ENCODE measurements at places on chromosomes 2 and 18. TPM values are rescaled to one million over a fixed set of nuclear protein-coding genes. Genes with fewer than 3 reads are reported as not detected.

- DNase-seq = no peak
These were observed 3.3 kb upstream of the ADAM17 start for GRCh38 chr2:9558948-9559381.

DNA sequence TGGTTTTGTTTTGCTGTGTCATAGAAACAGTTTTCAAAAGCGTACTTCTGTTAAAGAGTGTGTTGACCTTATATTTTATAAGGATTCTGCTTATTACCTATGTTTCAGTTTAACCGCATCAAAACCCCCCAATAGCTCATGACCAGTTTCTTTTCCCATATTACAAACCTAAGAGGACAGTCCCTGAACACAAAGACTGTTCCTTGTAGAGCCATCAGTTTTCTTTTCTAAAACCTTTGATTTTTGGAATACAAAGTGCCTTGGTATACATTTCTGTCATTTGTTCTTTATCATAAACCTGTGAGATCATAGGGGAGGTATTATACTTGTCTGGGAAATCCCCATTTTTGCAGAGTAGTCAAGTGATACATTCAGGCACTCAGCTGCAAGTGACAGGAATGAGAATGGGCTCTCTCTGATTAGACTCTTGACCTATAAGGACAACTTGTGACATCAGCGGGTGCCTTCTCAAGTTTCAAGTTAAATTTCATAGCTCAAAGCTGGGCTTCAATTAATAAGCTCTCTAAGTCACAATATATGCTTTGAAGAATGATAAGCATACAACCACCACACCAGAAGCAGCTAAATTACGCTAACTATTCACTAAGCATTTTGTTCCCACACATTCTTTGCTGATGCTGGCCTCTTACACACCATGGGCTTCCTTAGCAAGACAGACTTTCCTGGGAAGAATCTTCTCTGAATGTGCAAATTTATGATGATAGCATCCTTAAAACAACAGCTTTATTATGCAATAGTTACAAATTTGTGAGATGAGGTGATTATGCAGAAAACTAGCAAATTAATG, 97.5 kb upstream of the CD302 start:
- no peak for DNase-seq

DNA sequence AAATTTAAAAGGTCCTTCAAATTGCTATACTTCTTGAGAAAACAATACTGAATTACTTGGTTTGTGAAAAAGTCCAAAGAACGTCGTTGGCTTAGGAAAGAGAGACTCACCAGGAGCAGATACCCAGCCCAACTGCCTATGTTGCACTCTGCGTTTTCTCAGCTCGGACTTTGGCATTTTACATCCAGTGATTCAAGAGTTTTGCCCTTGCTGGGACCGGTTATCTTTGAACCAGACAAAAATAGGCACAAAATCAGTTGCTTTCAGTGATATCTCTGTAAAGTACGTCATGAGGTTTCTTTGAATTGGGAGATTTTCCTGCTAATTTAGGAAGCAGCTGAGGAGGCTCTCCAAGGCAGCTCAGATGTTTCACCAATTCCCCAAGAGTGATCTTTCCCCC, 29.3 kb downstream of the FHOD3 start:
- DNase-seq = no peak

GRCh38 chr2:65017335-65017734, 28.1 kb downstream of the SLC1A4 start:
- DNase-seq = no peak

GRCh38 chr2:214995926-214996670, 142.3 kb downstream of the ABCA12 start:
- no peak for DNase-seq

ADGRF3 gene
- 0.20 TPM for total RNA-seq
